ENCODE measurements at places on chromosomes 2 and 18.
A peak's percentile ranks its signal among the peaks of the same experiment; 100 is the strongest.

GRCh38 chr2:143422681-143423080 is 293.5 kb downstream of the ARHGAP15 start:
- DNase-seq, result no peak

DNA sequence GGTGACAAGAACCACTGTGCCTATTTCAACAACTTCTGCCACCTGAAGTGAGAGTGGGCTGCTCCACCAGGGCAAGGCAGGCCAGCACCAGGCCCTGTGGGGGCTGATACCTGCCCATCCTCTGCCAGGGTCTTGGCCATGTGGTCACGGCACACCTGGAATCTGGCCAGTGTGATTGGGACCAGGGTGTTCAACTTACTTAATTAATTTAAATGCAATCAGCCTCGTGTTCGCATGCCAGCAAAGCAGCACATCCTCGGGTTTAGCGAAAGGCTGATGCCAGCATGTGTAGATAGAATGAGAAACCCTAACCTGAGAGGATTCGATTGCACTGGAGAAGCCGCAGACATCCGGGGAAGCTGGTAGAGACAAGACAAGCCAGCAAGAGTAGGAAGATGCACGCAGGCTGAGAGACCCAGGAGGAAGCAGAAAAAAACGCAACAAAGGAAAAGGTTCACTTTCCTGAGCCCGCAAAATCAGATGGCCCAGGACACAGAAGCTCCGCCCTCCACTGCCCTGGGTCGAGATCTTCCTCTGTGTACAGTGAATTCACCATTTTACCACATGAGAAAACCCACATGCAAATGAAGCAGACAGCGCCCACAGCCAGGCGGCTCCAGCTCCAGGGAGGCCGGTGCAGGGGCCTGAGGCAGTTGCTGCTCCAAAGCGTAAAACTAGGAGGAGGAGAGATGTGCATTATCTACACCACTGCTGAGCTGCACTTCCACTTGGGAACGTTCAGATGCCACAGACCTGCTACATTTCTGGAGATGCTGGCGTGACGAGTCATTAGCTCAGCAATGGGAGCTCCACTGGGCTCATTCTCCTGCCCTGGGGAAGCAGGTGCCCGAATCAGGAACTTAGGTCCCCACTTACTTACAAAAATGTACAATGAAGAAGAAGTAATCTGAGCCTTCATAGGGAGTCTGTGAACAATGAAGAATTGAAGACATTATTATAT is 92.1 kb downstream of the TMEM18 start:
- DNase-seq, result no peak

GRCh38 chr18:36481201-36481657 is 183.7 kb downstream of the FHOD3 start:
- DNase-seq, result no peak

GRCh38 chr2:75288760-75289159 is 89.4 kb upstream of the TACR1 start:
- DNase-seq, result no peak

- no peak for DNase-seq
Measured at GRCh38 chr2:44360749-44361329, 455 bp downstream of the PREPL start.

GRCh38 chr2:162041485-162041884 is 32.5 kb downstream of the DPP4 start:
- no peak for DNase-seq

DNA sequence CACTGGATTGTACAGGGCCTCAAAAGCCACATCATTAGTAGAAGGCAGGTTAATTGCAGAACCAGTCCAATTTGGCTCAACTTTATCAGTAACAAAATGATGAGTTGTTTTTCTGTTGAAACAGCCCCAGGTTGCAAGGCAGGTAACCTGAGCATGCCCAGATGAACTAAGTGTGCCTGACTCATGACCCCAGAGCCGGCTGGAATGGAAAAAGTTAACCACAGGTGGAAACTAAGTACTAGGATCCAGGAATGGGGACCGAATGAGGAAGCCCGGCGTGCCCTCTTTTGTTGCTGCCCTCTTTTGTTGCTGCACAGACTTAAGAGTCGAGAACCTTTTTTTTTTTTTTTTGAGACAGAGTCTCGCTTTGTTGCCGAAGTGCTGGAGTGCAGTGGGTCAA is 79.5 kb upstream of the YWHAQ start:
- DNase-seq, result no peak

GRCh38 chr2:231648579-231649174 is 56.0 kb downstream of the TEX44 start:
- no peak for DNase-seq

DNA sequence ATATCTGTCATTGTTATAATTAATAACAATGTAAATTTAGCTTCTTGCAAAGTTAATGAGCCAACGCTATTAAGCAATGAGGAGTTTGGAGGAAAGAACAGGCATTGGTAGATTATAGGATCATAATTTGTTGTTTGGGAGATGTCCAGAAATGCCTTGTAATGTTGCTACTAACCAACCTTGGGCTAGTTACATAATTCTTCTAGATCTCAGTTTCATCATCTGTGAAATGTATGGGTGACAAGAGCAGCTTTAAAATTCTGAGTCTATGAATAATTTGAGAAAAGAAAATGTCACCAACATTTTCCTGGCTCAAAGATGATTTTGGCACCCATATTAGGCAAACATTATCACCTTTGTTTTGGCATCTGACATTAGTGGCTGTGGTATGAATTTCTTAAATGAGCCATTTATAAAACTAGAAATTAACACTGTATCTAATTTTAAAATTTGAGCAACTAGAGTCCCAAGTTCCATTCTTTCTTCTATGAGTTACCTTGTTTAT is 2.9 kb downstream of the TMEM178A start:
- no peak for DNase-seq

DNA sequence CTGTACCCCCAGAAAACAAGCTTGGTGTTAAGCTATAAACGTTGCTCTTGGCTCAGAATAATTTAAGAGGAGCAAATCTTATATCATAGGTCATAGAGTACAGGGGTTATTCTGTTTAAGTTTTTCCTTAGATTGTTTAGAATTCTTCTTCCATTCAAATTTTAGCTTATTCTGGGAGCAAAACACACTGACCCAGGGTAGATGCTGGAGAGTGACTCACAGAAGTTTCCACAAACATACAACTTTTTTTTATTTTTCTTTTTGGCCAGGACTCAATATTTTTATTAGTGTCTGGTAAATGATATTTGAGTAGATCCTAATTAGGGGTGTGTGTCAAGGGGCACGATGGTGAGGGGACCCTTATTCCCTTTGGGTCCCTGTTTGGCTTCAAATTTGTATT is 71.5 kb upstream of the PSME4 start:
- no peak for DNase-seq

- no peak for DNase-seq
Measured at GRCh38 chr2:27211241-27211942, 449 bp upstream of the ATRAID start.

DNA sequence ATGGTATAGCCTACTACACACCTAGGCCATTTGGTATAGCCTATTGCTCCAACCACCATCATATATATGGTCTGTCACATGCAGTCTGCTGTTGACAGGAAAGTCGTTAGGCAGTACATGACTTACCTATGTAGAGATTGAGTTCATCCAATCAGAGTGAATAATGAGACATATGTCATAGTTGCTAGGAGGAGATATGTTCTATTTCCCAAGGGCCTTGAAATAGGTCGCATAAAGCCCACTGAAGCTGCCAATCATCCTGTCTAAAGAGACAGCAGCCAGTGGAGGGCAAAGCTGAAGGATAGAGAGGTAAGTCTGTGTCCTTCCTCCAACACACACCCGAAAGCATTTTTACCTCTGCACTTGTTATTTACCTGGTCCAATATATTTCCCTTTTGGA is 263.4 kb downstream of the PTPRM start:
- no peak for DNase-seq

DNA sequence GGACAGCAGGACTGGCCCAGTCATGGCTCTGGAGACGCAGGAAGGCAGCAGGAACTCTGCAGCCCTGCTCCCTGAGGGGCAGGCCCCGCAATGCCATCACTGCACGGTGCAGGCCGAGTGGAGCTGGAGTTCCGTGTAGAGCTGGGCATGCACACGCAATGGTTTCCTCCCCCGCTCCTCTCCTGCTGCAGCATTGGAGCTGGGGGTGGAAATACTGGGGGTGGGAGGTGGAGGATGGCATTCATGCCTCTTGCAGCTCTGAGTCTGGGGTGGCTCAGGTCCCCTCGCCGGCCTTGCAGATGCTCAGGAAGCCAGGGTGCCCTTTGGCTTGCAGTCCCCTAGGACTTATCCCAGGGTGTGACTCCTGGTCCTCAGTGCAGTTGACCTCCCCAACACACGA is 78.3 kb upstream of the ASB18 start:
- DNase-seq, result no peak

DNA sequence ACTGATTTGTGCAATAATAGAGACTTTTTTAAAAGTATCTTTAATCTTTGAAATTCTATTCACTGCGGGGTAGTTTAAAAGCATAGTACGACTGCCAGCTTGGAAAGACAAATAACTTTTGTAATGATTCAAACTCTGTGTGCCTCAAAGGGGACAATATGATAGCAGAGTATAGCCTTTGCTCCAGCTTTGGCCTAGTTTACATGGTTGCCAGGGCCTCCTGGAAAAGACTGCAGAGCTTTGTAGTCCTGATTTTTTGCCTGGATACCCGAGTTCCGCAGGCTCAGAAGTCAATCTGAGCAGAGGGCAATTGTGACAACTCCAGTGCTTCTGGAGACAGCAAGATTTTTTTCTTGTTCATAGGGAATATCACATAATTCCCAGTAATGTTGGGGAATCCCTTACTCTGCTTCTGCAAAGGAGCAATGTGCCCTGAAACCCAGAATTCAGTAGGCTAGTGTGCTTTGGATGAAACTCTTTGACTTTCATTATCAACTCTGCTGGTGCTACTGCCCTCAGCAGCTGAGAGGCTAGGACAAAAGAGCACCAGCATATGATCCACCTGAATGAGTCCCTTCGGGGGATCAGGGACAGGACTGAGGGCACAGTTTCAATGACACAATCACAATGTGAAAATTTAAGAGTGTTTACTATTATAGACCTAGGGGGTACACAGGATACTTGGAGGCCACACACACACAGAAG is 768.1 kb downstream of the TMEM182 start:
- DNase-seq, result no peak

DNA sequence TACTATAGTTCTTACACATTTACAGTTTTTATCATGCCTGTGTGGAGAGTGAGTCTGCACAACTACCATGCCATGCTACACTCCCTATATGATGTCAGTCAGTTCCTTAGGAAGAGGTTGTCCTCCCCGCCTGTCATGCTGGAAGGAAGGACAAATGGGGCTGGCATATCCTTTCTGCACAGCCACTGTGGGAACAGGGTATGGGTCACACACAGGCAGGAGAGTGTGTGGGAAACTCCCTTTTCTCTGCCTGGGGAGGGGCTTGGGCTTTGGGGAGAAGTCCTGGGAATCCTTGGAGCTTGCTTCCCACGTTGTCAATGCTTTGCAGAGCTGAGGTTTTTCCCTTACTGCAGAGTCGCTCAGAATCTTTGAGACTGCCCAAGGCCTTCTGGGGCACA is 232.1 kb downstream of the PRKCE start:
- no peak for DNase-seq

- DNase-seq, result peak; percentile 35
Measured at GRCh38 chr2:127615511-127616166, 30.3 kb upstream of the GPR17 start.

GRCh38 chr2:40579247-40579646 is 127.4 kb upstream of the SLC8A1 start:
- no peak for DNase-seq

DNA sequence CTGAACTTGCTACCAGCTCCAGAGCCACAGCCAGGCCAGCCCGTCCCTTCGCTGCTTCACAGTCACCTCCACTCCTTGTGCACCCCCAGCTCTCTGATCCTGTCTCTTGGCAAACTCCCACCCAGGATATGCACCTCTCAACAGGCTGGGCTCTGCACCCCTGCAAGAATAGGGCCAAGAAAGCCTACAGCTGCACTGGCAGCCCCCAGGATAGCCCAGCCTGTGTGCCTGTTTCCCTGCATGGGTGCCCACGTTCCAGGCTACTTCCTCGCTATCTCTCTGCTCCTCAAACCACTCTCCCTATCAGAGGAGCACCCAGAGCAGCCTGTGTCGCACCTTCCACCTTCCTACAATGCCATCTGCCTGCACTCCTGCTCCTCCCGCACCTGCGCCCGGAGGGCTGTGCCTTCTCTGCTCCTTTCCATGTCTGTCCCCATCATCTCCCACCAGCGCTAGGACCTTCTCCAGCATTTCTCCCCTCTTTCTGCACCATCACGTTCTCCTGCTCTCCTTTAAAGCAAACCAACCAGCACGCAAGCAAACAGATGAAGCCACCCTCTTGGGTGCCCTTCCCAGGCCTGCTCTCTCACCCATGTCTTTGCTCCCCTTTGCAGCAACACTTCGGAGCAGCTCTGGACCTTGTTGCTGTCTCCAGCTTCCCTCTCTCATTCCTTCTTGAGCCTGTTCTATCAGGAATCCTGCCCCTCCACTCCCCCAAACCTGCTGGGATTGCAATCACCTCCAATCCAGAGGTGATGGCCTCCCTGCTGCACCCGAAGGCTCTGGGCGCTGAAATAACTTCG is 313.2 kb upstream of the HS6ST1 start:
- no peak for DNase-seq

GRCh38 chr2:171317492-171318125 is 116.2 kb downstream of the METTL8 start:
- DNase-seq, result no peak

DNA sequence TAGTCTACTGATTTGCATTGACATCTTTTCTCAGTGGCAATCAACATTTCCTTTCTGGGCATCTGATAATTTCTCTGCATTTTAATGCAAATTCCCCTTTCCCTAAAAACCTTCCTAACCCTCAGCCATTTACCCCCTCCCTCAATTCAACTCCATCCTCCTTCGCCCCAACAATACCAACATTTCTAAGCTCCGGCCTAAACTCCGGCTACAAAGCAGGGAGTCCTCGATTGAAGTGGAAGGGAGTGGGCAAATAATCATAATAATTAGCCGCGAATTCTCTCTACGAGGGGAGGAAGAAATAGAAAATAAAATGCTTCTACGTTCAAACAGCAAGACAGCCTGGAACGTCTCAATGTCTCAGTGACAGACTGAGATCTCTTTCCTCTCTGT is 4.6 kb downstream of the BCL11A start:
- DNase-seq, result no peak

GRCh38 chr2:220127876-220128275 is 500.4 kb downstream of the SLC4A3 start:
- no peak for DNase-seq

DNA sequence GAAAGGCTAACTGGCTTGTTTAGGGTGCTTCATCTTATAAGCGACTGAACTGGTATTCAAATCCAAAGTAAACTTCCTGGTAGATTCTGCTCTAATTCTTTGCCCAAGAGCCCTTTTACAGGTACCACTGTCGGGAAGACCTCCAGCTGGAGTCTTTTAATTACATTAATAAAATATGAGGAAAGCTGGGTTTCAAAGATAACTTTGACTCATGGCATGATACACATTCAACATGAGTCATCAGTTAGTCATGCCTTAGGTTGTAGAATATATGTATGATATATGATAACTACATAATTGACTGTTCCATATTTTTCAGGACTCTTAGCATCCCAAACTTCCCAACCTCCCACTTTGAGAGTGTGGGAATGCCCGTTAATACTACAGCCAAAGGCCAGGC is 32.3 kb downstream of the ZCCHC2 start:
- DNase-seq, result no peak

Measured in GM04503 (cell line).